ENCODE measurements at places on chromosomes 11 and 22.

GRCh38 chr11:119206511-119207414 lies 624 bp downstream of the CBL start:
- no peaks in the 10 kb centered on the region for H3K27me3 ChIP-seq
- peak overlapping the region; percentile 99 for H3K4me3 ChIP-seq
- H3K36me3 ChIP-seq = no peaks in the 10 kb centered on the region
- DNase-seq = peak; percentile 11
- peaks cover 16% of the 10 kb centered on the region for H3K4me1 ChIP-seq

- no peak for DNase-seq
- peaks cover 5% of the 10 kb centered on the region for H3K4me1 ChIP-seq
- peaks cover 30% of the 10 kb centered on the region for H3K36me3 ChIP-seq
- H3K4me3 ChIP-seq = no peak overlapping the region
Measured at GRCh38 chr22:20834206-20834605, 24.4 kb downstream of the PI4KA start.

- no peak for DNase-seq
- peaks cover 5% of the 10 kb centered on the region for H3K27me3 ChIP-seq
- H3K36me3 ChIP-seq = no peaks in the 10 kb centered on the region
- H3K4me1 ChIP-seq = peaks cover 12% of the 10 kb centered on the region
Measured at GRCh38 chr11:73217131-73217809, 811 bp upstream of the P2RY2 start.

DNA sequence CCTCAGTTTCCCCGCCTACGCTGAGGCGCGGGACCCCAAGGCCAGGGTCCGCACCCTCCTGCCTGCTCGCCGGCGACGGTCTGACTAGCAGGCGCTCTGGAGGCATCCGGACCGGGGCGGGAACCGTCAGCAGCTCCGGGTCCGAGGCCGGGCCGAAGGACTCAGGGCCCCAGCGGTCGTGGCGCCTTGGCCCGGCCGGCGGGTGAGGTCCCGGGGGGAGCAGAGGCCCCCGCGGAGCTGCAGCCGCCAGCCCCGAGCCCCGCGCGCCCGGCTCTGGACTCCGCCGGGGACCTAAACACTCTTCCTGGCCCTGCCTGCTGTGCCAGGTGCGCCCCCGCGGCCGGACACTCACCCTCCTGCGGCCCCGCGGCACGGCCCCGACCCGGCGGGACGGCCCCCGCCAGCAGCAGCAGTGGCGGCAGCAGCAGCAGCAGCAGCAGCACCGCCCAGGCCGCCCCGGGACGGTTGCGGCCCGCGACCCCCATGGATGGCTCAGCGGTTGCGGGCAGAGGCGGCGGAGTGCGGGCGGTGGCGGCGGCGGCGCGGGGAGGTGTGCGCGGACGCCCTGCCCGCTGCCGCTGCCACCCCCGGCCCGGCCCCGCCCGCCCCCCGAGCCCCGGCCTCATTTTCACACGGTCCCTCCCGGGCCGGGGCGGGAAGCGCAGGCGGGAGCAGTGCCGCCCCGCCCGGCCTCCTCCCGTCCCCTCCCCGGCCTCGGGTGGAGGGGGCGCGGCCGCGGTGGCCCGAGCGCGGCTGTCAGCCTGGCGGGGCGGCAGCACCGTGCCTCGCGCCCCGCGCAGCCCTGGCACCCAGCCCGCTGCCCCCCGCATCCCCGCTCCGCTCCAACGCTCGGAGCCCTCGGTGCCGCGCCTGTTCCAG lies at the start of gene SCUBE2:
SCUBE2 (minus strand) TSS at position 556 of the 879 bp plus-strand sequence; CDS start at position 485, 71 bp downstream.
- H3K4me1 ChIP-seq = peaks cover 3% of the 10 kb centered on the region
- no peak within 1 kb of the TSS for H3K27ac ChIP-seq
- H3K36me3 ChIP-seq = no peaks in the 10 kb centered on the region
- H3K4me3 ChIP-seq = peak within 1 kb of the TSS; percentile 72
- DNase-seq = no peak
- peaks cover 30% of the 10 kb centered on the region for H3K27me3 ChIP-seq

GRCh38 chr11:132981131-132981956 lies 551.0 kb downstream of the OPCML start:
- DNase-seq = no peak
- H3K4me1 ChIP-seq = no peaks in the 10 kb centered on the region
- no peak overlapping the region for H3K4me3 ChIP-seq
- no peak overlapping the region for H3K27ac ChIP-seq
- H3K36me3 ChIP-seq = no peaks in the 10 kb centered on the region

DNA sequence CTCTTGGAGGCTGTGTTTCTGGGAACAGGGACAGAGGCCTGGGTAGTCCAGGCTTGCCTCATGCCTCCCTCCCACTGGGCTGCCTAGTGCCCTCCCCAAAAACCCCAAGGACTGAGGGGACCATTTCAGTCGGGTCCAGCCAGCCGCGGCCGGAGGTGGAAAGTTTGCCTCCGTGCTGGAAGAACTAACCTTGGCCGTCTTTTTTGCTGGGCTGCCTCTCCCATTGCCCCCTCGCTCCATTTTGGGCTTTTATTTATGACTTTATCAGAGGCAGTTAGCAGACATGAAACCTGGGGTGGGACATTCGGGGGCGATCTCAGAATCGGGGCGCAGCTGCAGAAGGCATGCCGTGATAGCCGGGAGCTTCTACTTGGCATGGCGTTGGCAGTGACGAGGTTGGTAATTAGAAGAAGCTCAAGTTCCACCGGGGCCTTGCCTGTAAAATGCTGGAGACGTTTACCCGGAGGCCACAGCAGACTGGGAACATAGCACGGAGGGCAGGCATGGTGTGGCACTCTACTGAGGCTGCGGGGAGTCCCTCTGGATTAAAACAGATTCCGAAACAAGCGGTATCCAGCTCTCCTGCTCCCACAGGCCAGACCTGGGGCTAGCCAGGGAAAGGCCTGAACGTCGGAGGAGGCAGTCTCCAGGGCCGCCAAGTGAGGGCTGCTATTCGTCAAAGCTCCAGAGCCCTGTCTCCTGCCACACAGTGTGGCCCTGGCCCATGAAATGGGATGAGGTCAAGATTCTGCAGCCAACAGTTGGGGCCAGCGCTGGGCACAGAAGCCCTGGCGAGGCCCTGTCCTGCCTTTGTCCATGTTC lies 76.4 kb upstream of the PPARA start:
- H3K4me1 ChIP-seq = peaks cover 10% of the 10 kb centered on the region
- H3K36me3 ChIP-seq = no peaks in the 10 kb centered on the region
- no peaks in the 10 kb centered on the region for H3K27me3 ChIP-seq
- no peak for DNase-seq
- H3K27ac ChIP-seq = no peak overlapping the region

DNA sequence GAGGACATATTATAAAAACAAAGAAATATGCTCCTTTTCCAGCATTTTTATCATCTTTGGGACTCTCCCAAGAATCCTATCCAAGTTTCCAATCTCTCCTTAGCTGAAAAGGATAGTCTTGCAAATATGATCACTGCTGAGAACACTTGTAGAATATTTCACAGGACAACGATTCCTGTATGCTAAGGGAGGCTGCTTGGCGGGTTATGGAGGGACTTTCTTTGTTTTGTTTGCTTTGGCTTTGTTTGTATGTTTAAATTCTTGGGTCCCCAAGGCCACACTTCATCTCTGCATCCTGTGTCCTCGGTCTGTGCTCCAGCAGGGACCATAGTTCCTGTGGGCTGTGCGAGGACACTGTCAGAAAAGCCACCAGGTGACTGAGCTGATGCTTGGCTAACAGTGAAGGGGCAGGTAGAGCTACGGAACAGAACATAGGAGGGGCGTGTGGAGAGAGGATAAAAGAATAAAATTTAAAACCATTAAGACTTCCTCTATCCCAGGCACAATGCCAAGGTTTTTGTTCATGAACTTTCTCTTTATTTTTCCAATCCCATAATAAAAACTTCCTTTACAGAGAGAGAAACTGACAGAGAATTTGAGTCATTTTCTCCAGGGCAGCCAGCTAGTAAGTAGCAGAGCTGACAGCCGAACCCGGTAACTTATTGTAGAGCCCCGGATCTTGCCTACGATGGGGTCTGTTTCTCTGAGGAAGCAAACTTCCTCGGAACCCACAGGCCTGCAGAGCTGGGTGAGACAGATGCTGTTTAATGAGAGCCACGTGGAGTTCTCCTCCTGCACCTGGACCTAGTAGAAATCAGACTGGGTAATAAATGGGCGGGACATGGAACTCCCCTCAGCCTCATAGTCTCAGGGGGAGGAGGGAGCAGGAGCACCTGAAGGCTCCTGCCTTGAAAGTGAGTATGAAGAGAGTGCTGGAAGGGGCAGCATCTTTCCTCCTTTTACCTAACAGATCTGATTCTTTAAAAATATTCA lies at the start of gene IZUMO1R:
IZUMO1R (plus strand) TSS at position 615 of the 993 bp plus-strand sequence. CDS start 1,057 bp downstream, outside the sequence.
- H3K4me1 ChIP-seq = no peaks in the 10 kb centered on the region
- no peak for DNase-seq
- no peaks in the 10 kb centered on the region for H3K36me3 ChIP-seq
- no peak within 1 kb of the TSS for H3K27ac ChIP-seq
- peaks cover 9% of the 10 kb centered on the region for H3K27me3 ChIP-seq

DNA sequence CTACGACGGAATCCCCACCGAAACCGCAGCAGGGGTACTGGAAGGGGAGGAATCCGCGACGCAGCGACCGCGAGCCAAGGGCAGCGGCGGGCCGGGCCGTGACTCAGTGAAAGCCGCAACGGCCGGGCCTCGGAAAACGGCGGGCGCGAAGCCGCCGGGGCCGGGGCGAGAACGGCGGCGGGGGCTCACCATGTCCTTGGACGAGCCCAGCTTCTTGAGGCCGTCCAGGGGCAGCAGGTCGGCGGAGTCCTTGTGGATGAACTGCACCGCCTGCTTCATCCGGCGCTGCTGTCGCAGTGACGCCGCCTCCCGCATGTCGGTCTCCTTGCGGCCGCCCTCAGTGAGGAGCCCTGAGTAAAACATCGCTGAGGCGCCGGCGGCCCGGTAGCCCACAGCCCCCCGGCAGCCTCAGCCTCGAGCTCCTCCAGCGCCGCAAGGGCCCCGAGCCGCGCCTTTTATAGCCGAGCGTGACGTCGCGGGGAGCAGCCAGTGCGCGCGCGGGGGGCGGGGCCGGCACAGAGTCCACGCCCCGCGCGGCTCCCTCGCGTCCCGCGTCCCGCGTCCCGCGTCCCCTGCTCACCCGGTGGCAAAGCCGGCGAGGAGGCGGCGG lies at the start of gene NRIP3:
NRIP3 (minus strand) TSS at position 429 of the 610 bp plus-strand sequence; CDS start at position 363, 66 bp downstream.
- H3K27ac ChIP-seq = no peak within 1 kb of the TSS
- peaks cover 8% of the 10 kb centered on the region for H3K4me1 ChIP-seq
- H3K27me3 ChIP-seq = peaks cover 33% of the 10 kb centered on the region
- H3K36me3 ChIP-seq = peaks cover 2% of the 10 kb centered on the region

- DNase-seq = no peak
- H3K27me3 ChIP-seq = peaks cover 18% of the 10 kb centered on the region
- H3K27ac ChIP-seq = no peak overlapping the region
- H3K4me3 ChIP-seq = no peak overlapping the region
Measured at GRCh38 chr11:134021326-134021725, 47.5 kb upstream of the JAM3 start.

- peaks cover 29% of the 10 kb centered on the region for H3K27me3 ChIP-seq
- no peak overlapping the region for H3K4me3 ChIP-seq
- no peak for DNase-seq
Measured at GRCh38 chr11:45658292-45658991, 7.0 kb downstream of the CHST1 start.

GRCh38 chr11:88320149-88320559 lies 17.4 kb downstream of the CTSC start:
- no peaks in the 10 kb centered on the region for H3K27me3 ChIP-seq
- H3K4me3 ChIP-seq = no peak overlapping the region
- H3K36me3 ChIP-seq = peaks cover 35% of the 10 kb centered on the region

- H3K4me1 ChIP-seq = no peaks in the 10 kb centered on the region
- no peak for DNase-seq
- H3K27ac ChIP-seq = no peak overlapping the region
Measured at GRCh38 chr11:70526116-70527045, 128.1 kb downstream of the CTTN start.

DNA sequence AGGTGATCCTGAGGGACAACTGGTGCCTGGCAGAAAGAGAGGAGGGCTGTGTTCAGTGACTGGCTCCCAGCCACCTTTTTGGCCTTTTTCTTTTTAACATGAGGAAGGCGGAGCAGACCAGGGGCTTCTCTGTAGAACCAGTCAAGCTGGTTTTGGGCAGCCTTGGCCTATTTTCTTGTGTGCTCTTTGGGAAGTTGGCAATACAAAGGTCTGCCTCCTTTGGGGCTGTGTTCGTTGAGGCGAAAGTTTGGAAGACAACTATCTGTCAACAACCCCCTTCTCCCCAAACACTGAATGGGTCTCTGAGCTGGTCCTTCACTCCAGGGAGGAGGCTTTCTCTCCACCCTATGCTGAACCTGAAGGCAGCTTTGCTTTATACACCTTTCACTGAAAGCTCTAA lies 8.5 kb downstream of the MARK2 start:
- peak overlapping the region; percentile 47 for H3K27ac ChIP-seq
- DNase-seq = no peak
- H3K4me1 ChIP-seq = peaks cover 42% of the 10 kb centered on the region

GRCh38 chr11:63802637-63803414 lies 10.4 kb upstream of the SPINDOC start:
- DNase-seq = no peak
- H3K27me3 ChIP-seq = peaks cover 6% of the 10 kb centered on the region
- H3K36me3 ChIP-seq = peaks cover 1% of the 10 kb centered on the region
- no peak overlapping the region for H3K27ac ChIP-seq

DNA sequence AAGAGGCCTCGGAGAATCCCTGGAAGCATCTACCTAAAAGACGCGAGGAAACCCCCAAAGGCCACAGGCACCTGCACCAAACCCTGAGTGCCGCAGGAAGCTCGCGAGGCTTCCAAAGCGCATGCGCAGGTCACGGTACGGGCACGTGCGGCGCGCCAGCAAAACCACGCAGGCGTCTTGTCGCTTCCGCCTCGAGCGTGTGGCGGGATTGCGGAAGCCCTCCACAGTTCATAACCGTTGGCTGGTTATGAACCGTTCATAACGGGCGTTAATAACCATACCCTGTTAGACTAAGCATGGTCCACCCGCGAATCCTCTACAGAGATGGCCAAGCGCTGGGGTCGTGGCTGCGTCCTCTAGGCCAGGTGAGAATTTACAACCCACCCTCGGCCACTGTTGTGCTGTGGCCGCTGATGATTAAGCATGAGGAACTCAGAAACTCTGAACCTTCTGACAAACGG lies 46.4 kb downstream of the MORC2 start:
- peak overlapping the region; percentile 83 for H3K4me3 ChIP-seq
- no peaks in the 10 kb centered on the region for H3K27me3 ChIP-seq
- H3K36me3 ChIP-seq = peaks cover 11% of the 10 kb centered on the region
- DNase-seq = peak; percentile 64

DNA sequence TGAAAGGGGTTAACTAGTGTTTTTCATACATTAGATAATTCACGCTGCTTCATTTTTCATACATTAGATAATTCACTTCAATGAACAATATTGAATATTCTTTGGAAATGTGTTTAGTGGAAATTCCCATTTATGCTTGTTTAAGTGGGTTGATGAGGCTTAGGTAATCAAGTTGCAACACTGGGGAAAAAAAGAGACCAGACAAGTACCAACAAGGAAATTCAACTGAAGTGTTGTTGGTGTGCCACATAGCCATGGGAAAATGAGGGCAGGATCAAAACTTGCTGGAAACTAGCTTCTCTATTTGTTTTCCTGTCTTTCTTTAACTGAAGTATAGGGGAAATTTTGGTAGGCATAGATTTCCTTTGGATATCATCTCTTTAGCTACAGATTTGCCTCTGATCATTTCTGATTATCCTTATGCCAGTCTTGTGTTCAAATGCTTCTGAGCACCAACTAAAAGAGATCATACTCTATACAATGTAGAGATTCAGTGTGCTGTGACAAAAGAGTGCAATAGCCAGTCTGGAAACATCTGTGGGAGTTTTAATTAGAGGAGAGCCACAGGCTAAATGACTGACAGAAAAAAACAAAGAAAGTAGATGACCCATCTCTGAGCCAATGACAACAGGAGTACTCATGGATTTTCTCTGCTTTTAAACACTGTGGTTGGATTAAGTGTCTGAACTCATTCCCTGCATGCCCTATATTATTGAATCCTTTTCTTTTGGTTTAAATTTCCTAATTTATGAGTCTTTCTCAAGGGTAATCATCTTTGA lies 67.6 kb upstream of the CTSC start:
- no peak for DNase-seq
- peaks cover 2% of the 10 kb centered on the region for H3K4me1 ChIP-seq
- no peak overlapping the region for H3K27ac ChIP-seq
- H3K36me3 ChIP-seq = no peaks in the 10 kb centered on the region
- no peak overlapping the region for H3K4me3 ChIP-seq

Data from memory B cell (primary cell).